ENCODE measurements at places on chromosomes 2 and 18.
A peak's percentile ranks its signal among the peaks of the same experiment; 100 is the strongest.

- DNase-seq = no peak
Observed at GRCh38 chr18:10095356-10095755, 181.5 kb downstream of the VAPA start.

- DNase-seq = no peak
Observed at GRCh38 chr2:144886862-144887261, 366.9 kb upstream of the ZEB2 start.

DNA sequence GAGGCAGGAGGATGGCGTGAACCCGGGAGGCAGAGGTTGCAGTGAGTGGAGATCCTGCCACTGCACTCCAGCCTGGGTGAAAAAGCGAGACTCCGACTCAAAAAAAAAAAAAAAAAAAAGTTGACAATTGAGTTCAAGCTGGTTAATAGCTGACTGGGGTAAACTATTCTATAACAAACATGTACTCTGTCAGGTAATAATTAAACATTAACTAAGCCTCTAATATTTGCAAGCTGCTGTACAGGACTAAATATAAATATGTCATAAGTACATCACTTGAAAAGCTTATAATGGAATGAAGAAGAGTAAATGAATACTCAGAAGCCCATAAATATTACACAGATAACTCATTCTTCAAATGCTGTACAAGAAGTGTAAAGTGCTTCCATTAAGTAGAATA is 190.4 kb upstream of the CRIM1 start:
- no peak for DNase-seq

GRCh38 chr2:225660262-225661131 is 261.0 kb downstream of the NYAP2 start:
- peak; percentile 43 for DNase-seq

DNA sequence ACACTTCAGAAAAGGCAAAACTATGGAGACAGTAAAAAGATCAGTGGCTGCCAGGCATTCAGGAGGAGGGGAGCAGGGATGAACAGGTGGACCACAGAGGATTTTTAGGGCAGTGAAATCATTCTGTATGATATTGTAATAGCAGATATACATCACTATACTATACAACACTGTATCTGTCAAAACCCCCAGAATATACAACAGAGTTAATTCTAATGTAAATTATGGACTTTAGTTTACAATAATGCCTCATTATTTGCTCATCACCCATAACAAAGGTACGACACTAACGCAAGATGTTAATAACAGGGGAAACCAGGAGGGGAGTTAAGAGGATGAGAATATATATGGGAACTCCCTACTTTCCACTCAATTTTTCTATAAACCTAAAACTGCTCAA is 28.8 kb downstream of the MAP3K2 start:
- DNase-seq = no peak

DNA sequence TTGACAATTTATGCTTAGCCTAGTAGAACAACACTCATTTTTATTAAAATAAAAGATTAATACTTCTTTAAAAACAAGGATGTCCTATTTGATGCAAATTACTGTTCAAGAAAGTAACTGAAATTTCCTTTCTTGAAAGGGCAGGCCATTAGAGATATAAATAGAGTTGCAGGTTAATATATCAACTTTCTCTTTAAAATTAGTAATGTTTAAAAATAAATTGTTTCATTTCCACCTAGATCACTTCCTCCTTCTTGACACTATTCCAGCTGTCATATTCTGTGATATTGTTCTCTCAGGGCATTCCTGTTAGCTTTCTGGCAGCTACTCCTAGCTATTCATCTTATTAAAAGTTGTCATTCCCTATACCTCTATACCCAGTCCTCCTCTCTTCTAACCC is 357.9 kb upstream of the NRP2 start:
- DNase-seq = no peak

- DNase-seq = no peak
Observed at GRCh38 chr18:24725644-24726415, 265.4 kb downstream of the HRH4 start.

- no peak for DNase-seq
Observed at GRCh38 chr18:25568986-25569385, 217.0 kb upstream of the ZNF521 start.

GRCh38 chr2:232993231-232993821 is 19.7 kb downstream of the NGEF start:
- no peak for DNase-seq

- no peak for DNase-seq
Observed at GRCh38 chr18:60123031-60123430, 223.2 kb downstream of the PMAIP1 start.

GRCh38 chr2:146388757-146389156 is 1456.1 kb upstream of the ACVR2A start:
- peak; percentile 43 for DNase-seq

GRCh38 chr2:135894930-135895329 is 18.7 kb upstream of the MCM6 start:
- no peak for DNase-seq

DNA sequence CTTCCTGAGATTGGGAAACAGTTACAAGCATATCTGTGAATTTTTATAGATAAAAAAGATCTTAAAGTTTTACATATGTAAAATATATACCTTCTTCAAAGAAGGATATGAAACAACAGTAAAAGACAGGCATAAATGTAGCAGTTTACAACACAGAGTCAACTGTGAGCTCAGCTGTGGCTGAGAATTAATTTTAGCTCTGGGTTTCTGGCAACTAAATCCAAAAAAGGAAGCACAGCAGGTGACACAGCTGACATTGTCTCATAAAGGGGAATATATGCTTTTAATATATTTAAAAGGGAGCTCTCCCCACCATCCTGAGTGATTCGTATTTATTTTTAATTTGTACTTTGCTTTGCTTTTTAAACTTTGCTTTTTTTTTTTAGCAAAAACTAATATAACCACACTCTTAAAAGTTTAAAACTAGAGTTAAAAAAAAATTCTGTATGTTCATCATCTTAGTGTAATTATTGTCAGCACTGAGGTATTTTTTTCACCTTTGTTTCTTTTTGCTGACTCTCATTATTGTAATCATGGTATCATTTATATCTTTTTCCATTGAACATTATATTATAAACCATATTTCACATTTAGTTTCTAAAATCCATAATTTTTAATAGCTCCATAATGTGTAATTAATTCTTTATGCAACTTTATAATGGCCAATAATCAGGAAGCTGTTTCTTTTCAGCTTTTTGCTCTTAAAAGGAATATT is 6.7 kb downstream of the TUBB6 start:
- DNase-seq = no peak

- no peak for DNase-seq
Observed at GRCh38 chr2:165699946-165700345, 94.1 kb downstream of the GALNT3 start.

GRCh38 chr2:9205963-9206948 is at the start of gene ASAP2:
ASAP2 (plus strand) TSS chr2:9206812; CDS start chr2:9207105, 293 bp downstream.
- DNase-seq = peak; percentile 27

GRCh38 chr2:149507974-149508373 is 79.6 kb downstream of the MMADHC start:
- peak; percentile 49 for DNase-seq

- no peak for DNase-seq
Observed at GRCh38 chr2:109442715-109443319, 170.9 kb downstream of the SEPTIN10 start.

GRCh38 chr18:59985289-59985688 is 85.5 kb downstream of the PMAIP1 start:
- DNase-seq = no peak

GRCh38 chr18:50194631-50195532 is at the start of gene MYO5B:
MYO5B (minus strand) TSS chr18:50195147; CDS start chr18:50194793, 354 bp downstream.
- DNase-seq = peak; percentile 24

DNA sequence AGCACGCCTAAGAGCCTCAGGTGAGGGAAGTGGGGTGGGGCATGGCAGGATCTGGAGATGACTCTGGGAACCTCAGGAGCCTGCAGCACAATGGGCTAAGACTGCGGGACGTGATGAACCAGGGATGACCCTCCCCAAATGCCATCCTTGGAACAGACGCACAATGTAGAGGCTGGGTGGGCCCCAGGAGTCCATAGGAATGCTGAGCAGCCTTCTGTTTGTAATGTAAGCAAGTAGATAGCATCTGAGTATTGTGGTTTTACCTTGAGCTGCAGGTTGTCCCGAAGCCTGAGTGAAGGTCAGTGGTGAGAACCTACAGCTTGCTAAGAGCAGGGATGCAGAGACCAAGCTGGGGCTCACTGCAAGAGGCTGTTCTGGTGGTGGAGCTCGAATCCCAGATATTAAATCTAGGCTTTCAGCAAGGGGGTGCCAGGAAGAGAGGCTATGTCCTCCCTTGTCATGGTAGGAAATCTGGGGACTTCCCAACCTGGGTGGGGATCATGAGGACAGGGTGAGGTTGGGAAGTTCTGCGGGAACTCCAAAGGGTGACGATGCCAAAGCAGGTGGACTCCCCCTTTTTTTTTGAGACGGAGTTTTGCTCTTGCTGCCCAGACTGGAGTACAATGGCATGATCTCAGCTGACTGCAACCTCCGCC is 5.8 kb downstream of the SCTR start:
- DNase-seq = no peak

DNA sequence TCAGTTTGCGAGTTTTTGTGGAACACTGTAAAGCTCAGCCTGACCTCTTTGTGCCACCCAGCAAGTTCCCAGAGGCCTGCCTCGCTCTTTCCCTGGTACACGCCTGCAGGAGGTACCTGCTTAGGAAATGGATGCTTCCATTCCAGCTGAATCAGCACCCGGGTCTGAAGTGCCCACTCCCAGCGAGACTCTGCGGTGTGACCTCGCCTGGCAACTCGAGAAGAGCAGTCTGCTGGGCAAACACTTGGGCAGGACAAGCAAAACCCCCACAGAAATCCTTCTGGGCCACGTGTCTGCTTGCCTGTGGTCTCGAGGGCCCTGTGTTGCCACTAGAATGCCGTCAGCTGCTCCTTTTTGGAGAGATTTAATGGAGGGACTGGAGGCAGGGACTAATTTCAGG is 127.6 kb downstream of the MAPK4 start:
- DNase-seq = no peak

- DNase-seq = no peak
Observed at GRCh38 chr2:145066151-145066661, 546.3 kb upstream of the ZEB2 start.

GRCh38 chr2:6475155-6475940 is 390.4 kb downstream of the CMPK2 start:
- DNase-seq = no peak

DNA sequence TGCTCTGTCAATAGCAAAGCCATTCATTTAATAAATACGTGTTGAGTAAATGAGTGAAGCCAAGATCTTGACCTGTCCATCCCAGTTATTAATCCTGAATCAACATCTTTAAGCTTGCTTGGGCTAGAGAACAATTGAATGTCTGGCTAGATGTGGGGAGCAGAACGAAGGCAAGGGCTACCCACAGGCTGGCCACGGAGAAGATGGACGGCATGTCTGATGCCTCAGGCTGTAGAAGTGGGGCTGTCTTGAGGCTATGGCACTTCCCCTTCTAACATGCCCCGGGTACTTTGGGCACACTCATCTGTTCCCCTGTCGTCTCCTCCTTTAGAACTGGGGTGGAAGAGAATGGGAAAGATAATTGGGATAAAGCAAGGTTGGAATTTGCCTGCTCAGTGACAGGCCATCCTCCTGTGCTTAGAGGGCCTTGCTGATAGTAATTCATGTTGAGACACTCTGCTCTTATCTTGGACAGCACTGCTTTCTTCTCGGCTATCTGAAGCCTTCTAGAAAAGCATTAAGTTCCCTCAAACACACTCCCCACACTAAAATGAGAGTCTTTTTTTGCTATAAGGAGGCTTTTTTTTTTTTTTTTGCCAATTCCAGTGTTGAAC is 225.7 kb downstream of the MREG start:
- no peak for DNase-seq

DNA sequence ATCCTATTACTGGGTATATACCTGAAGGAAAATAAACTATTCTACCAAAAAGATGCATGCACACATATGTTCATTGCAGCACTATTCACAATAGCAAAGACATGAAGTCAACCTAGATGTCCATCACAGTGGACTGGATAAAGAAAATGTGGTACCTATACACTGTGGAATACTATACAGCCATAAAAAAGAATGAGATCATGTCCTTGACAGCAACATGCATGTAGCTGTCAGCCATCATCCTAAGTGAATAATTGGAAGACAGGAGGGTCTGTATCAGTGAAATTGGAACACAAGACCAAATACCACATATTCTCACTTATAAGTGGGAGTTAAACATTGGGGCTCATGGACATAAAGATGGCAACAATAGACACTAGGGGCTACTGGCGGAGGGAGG is 27.7 kb upstream of the TWIST2 start:
- DNase-seq = no peak

- DNase-seq = peak; percentile 64
Observed at GRCh38 chr2:204691911-204692510, 146.7 kb downstream of the PARD3B start.

GRCh38 chr18:70376914-70377258 is 88.0 kb downstream of the SOCS6 start:
- DNase-seq = peak; percentile 72

- DNase-seq = no peak
Observed at GRCh38 chr2:110852051-110852450, 119.7 kb downstream of the ACOXL start.

DNA sequence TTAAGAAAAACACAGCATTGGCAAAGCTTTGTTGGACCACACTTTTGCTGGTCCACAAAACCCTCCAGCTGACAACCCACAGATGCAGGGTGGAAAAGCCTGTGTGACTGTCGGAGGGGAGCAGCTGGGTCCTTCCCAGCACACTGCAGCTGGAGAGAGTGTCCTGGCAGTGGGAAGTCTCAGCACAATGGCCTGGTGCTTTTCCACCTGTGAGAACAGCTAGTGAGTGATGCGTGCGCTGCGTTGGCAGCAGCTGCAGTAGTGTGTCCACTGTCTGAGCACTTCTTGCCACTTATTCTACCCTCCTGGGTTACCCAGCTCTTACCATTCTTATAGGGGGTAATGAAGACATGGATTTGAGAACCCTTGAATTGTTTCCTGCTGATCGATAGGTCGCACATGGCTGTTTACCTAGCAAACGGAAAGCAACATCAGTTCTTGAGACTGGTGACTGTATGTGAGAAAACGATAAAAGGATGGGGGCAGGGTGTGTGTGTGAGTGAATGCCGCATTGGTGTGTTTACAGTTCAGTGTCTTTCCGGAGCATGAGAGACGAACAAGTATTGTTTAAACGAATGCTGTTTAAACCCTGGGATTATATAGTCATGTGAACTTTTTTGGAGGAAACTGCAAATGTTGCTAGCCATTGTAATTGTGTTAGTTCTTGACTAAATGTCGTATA is 69.7 kb downstream of the LYPD6 start:
- DNase-seq = no peak

- no peak for DNase-seq
Observed at GRCh38 chr2:164903951-164904350, 51.4 kb downstream of the SLC38A11 start.

GRCh38 chr18:75869162-75869561 is 441.7 kb upstream of the SMIM21 start:
- no peak for DNase-seq

DNA sequence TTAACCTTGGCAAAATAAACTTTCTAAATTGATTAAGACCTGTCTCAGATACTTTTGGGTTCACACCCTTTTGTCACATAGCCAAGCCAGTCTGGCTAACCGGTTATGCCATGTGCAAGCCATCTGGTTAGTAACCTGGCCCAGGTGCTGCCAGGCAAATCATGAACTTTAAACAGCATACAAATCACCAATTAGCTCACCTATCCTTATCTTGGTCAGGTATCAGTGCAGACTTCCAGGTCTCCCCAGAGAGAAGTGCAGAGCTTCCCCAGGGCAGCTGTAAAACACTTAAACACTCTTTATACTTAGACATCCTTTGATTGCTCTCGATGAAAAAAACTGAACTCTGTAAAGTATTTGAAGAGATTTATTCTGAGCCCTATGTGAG is 14.9 kb upstream of the MC5R start:
- DNase-seq = no peak

- no peak for DNase-seq
Observed at GRCh38 chr2:29276151-29276550, 160.9 kb downstream of the CLIP4 start.

All from kidney glomerular epithelial cell (primary cell).